Effector memory CD8-positive, alpha-beta T cell (primary cell): ENCODE measurements at places on chromosomes 5 and 9.

- no peak for DNase-seq
- H3K27ac ChIP-seq, result no peak overlapping the region
- no peak overlapping the region for H3K4me3 ChIP-seq
- H3K4me1 ChIP-seq, result no peaks in the 10 kb centered on the region
- H3K36me3 ChIP-seq, result no peaks in the 10 kb centered on the region
These were observed 340.3 kb downstream of the CYLC2 start for GRCh38 chr9:103335461-103335860.

DNA sequence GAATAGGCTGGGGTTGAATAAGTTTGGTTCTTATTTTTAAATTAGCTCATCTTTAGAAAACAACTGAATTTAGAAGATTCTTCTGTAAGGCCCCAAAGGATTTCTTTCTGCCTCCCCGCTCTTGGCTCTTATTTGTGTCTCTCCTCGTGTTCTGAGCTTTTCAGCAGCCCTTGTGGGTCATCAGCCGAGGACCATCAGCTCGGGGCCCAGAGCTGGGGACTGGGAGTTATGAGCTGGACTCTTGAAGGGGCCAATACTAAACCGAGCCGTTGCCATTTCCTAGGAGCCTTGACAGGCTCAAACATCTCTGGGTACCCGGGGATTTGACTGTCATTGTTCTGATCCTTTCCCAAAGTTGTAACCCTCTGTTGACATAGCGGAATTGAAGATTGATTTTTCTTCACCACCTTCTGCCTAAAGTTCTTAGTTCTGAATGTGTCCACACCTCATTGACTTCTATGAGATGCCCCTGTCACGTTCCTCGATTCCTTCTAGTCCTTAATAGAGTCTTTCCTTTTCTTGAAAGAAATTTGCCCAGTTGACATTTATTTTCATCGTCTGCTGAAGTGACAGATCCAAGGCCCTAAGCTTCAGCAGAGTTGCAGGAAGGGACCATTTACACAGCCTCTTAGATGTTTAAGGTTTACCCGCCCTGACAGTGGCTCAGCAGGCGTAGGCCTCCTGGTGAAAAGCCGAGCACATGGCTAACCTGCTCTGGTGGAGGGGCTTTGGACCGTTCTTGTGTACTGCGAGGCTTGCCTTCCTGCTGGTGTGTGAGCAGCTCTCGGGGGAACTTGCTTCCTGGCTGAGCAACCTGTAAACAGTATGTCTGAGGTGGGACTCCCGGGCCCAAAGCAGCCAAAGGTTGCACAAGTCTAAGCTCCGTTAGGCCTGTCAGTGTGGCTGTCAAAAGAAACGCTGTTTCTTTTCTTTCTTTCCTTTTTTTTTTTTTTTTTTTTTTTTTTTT is 24.0 kb downstream of the ABL1 start:
- DNase-seq, result no peak
- H3K4me1 ChIP-seq, result peaks cover 4% of the 10 kb centered on the region
- peak overlapping the region; percentile 41 for H3K27ac ChIP-seq
- no peak overlapping the region for H3K4me3 ChIP-seq
- H3K36me3 ChIP-seq, result peaks cover 25% of the 10 kb centered on the region

DNA sequence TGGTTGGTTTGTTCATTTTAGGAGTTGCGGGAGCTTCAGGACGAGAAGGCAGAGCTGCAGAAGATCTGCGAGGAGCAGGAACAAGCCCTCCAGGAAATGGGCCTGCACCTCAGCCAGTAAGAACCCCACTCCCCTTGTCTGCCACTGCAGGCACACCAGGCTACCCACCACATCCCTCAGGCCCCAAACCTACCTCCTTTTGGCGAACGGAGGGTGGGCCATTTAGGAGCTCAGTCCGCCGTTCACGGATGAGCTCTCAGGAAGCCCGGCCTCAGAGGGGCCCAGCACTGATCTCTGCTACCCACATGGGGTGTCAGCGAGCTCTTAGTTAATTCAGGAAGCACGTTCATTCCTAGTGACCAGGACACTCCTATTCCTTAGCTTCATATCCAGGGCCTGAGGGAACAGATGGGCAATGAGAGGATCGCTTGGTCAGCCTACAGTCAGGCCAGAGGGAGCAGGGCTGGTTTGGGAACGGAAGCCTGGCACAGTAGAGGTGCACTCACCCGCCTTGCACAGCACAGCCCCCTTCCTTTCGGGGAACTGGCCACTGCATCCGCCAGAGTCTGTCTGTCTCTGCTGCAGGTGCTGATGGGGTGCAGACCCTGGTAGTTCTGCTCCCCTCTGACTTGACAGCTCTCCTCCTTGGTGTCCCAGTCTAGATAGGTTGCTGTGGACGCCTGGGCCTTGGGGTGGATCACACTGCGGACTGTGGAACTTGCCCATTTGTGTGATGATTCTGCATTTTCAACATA is 21.4 kb downstream of the HNRNPH1 start:
- peaks cover 70% of the 10 kb centered on the region for H3K36me3 ChIP-seq
- no peaks in the 10 kb centered on the region for H3K27me3 ChIP-seq
- no peak for DNase-seq
- H3K27ac ChIP-seq, result peak overlapping the region; percentile 26
- H3K4me1 ChIP-seq, result peaks cover 2% of the 10 kb centered on the region

DNA sequence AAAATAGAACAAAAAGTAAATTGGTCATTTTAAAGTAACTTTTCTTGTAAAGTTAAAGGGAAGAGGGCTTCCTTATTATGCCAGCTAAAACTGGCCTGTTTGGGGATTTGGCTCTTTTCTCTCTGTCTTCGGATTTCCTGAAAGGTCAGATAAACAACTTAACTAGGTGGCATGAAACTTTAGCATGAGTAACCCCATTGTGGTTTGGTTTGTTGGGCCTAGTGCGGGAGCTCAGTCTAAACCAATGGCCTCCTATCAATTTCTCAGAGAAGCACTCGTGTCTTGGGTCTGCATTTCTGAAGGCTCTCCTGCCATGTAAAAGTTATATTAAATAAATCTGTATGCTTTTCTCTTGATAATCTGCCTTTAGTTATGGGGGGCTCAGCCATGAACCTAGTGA is 48.5 kb upstream of the ANKH start:
- no peaks in the 10 kb centered on the region for H3K36me3 ChIP-seq
- peaks cover 6% of the 10 kb centered on the region for H3K27me3 ChIP-seq
- no peak overlapping the region for H3K4me3 ChIP-seq
- no peak overlapping the region for H3K27ac ChIP-seq
- DNase-seq, result no peak

- no peaks in the 10 kb centered on the region for H3K36me3 ChIP-seq
- DNase-seq, result no peak
- no peak overlapping the region for H3K4me3 ChIP-seq
- H3K4me1 ChIP-seq, result no peaks in the 10 kb centered on the region
These were observed 224.0 kb upstream of the TBC1D2 start for GRCh38 chr9:98479449-98479848.

DNA sequence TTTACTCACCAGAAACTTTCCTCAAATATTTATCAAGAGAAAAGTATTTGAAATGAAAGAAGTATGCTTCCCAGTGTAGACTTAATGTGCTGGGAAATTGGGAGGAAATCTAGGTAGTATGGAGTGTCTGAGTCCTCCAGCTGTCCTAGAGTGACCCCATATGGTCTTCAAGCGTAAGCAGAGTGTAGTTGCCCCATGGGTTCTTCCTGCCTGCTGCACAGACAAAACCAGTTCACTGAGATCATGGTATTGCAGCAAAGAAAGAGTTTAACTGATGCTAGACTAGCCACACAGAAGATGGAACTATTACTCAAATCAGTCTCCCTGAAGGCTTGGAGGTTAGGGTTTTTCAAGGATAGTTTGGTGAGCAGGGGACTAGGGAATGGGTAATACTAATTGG is 114.9 kb upstream of the PRLR start:
- DNase-seq, result no peak
- H3K36me3 ChIP-seq, result no peaks in the 10 kb centered on the region
- H3K27me3 ChIP-seq, result no peaks in the 10 kb centered on the region
- H3K27ac ChIP-seq, result no peak overlapping the region
- H3K4me1 ChIP-seq, result no peaks in the 10 kb centered on the region
- H3K4me3 ChIP-seq, result no peak overlapping the region

GRCh38 chr9:118938581-118938980 is 430.7 kb downstream of the BRINP1 start:
- H3K4me1 ChIP-seq, result no peaks in the 10 kb centered on the region
- H3K27ac ChIP-seq, result no peak overlapping the region
- no peaks in the 10 kb centered on the region for H3K36me3 ChIP-seq
- DNase-seq, result no peak
- H3K27me3 ChIP-seq, result no peaks in the 10 kb centered on the region

- H3K27ac ChIP-seq, result peak overlapping the region; percentile 69
- DNase-seq, result peak; percentile 34
- H3K4me1 ChIP-seq, result peaks cover 31% of the 10 kb centered on the region
- peak overlapping the region; percentile 68 for H3K4me3 ChIP-seq
- peaks cover 7% of the 10 kb centered on the region for H3K36me3 ChIP-seq
These were observed 51.1 kb downstream of the C9orf152 start for GRCh38 chr9:110156902-110157301.

DNA sequence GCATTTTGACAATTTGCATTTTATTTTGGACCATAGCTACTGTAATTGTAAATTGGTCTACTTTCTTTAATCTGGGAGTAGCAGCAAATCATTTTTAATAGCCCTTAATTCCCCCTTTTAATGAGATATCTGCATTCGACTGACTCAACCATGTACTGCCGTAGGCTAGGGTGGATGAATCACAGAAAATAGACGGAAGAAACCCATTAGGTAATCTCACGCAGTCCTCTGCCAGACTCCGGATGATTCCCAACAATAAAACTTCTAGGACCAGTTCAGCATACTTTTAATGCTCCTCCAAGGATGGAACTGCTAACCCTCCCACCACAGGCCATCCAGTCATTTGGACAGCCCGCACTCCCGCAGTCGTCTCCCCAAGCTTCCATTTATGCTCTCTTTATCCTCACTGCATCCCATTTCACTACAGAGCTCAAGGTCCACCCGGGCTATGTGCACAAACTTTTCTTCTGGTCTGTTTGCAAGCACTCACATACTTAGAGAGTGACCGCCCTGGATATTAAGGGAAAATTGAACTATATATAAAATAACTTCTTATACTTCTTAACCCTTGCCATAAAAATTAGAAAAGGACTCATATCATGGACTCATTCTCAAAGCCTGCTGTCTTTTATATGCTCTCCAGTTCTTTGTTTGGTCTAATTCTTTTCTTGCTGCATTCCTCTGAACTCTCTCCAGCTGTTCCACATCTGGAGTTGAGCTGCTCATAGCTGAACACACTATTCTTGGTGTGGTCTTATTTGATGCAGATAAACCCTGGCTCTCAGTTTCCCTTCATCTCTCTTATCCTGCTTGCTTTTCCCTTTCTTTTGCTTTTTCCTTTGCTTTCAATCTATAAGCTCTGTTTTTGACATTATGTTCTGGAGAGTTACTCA is 326.6 kb downstream of the ARL15 start:
- H3K4me1 ChIP-seq, result no peaks in the 10 kb centered on the region
- no peak overlapping the region for H3K4me3 ChIP-seq
- H3K36me3 ChIP-seq, result no peaks in the 10 kb centered on the region
- H3K27me3 ChIP-seq, result no peaks in the 10 kb centered on the region
- DNase-seq, result no peak
- no peak overlapping the region for H3K27ac ChIP-seq

GRCh38 chr5:111748304-111748763 is 8.7 kb downstream of the NREP start:
- H3K27me3 ChIP-seq, result peaks cover 9% of the 10 kb centered on the region
- H3K36me3 ChIP-seq, result no peaks in the 10 kb centered on the region
- H3K4me1 ChIP-seq, result no peaks in the 10 kb centered on the region
- no peak for DNase-seq
- H3K4me3 ChIP-seq, result no peak overlapping the region

- peaks cover 18% of the 10 kb centered on the region for H3K36me3 ChIP-seq
- DNase-seq, result no peak
- no peak overlapping the region for H3K4me3 ChIP-seq
- no peak overlapping the region for H3K27ac ChIP-seq
These were observed 13.7 kb downstream of the TEX53 start for GRCh38 chr9:114643896-114644295.

DNA sequence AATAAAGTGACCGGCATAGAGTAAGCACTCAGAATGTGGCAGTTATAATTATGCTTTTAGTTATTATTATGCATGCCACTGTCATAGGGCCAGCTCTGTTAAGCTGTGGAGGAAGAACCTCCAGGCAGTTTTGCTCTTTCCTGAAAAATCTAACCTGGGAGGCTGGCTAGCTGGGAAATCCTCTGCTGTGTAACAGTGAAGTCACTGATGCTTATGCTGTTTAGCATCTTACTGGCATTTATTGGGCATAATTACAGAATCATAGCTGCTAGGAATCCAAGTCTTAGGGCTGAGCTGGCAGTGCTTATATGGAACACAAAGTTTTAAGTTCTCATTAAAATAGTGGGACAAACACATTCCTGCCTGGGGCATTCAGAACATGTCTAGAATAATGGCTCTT is 5.5 kb upstream of the GSN start:
- no peaks in the 10 kb centered on the region for H3K27me3 ChIP-seq
- H3K4me3 ChIP-seq, result no peak overlapping the region
- no peak overlapping the region for H3K27ac ChIP-seq

DNA sequence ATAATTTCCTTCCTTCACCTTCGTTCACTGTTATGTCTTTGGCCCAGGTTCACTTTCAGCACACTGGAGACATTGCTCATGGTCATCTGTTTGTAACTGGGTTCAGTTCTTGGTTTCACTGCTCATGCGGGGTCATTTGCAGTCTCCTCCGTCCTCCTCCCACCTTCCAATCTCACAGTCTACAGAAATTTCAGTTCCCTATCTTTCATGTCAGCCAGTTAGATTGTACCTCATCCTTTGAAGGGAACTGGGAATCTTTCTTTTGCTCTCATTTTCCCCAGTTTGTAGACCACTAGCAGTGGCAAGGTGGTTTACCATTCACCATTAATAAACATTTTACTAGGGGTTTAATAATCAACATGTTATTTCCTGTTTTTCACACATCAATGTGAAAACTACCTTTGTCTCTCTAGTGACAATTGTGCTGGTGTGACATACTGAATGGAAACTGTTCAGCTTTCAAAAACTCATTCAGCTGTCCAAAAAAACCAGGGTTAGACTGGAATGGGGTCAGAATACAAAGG is 100.9 kb upstream of the IL6ST start:
- H3K27me3 ChIP-seq, result no peaks in the 10 kb centered on the region
- no peak overlapping the region for H3K4me3 ChIP-seq
- peaks cover 10% of the 10 kb centered on the region for H3K4me1 ChIP-seq
- peaks cover 3% of the 10 kb centered on the region for H3K36me3 ChIP-seq
- DNase-seq, result no peak

DNA sequence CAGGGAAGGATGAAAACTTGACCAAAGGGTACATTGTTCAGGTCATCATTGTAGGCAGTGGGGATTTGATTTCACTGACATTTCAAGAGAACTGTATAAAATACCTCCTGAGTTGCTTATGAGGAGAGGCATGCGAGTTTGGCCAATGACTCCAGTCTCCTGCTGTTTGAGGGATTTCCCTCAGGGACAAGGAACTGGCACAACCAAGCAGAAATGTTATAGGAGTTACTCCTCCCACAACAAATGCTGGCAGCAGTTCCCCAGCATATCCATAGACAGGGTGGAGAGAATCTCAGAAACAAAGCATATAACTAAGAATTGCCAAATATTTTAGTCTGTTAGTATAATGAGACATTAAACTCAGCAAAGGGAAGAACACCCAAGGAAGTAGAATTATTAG is 47.2 kb upstream of the FBXL7 start:
- no peak for DNase-seq
- H3K27me3 ChIP-seq, result no peaks in the 10 kb centered on the region
- H3K4me3 ChIP-seq, result no peak overlapping the region
